ENCODE measurements at places on chromosomes 16 and 17. TPM values are rescaled to one million over a fixed set of nuclear protein-coding genes. Genes with fewer than 3 reads are reported as not detected.

Gene CARD14
- total RNA-seq = 1.1 TPM

DNA sequence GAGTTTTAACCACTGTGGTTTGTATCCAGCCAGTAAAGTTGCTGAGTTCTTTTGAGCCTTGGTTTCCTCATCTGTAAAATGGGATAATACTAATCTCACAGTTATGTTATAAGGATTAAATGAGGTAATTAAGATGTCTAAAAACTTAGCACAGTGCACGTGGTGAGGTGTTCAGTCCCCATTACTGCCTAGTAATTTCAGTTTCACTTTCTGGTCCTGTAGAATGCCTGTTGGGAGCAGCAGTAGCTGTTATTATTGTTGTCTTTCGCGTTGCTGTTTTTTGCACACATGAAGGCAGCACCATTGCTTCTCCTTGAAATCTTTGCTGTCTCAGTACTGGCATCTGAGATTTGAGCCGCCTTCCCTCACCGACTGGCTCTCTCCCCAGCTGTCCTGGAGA, 182.4 kb downstream of the DNAH9 start:
- no peaks in the 10 kb centered on the region for H3K4me1 ChIP-seq
- no peak for DNase-seq
- H3K4me3 ChIP-seq = no peak overlapping the region
- no peaks in the 10 kb centered on the region for H3K36me3 ChIP-seq
- H3K27me3 ChIP-seq = no peaks in the 10 kb centered on the region

DNA sequence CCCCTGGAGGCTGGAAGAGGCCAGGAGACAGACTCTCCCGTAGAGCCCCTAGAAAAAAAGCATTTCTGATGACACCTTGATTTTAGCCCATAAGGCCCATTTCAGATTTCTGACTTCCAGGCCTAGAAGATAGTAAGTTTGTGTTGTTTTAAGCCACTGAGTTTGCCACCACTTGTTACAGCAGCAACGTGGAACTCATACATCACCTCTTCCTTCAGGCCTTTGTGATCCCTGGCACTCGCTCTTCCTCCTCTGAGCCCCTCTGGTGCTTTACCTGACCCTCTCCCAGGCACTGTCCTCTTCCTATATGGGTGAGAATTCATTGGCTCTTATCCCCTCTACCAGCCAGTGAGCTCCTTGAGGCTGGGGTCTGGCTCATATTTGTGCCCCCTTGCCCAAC, 18.7 kb upstream of the KRT19 start:
- H3K27me3 ChIP-seq = no peaks in the 10 kb centered on the region
- H3K4me3 ChIP-seq = no peak overlapping the region
- no peaks in the 10 kb centered on the region for H3K36me3 ChIP-seq
- no peak for DNase-seq
- no peak overlapping the region for H3K27ac ChIP-seq
- H3K4me1 ChIP-seq = peaks cover 14% of the 10 kb centered on the region

Gene PRRT2
- 2.7 TPM for total RNA-seq

DNA sequence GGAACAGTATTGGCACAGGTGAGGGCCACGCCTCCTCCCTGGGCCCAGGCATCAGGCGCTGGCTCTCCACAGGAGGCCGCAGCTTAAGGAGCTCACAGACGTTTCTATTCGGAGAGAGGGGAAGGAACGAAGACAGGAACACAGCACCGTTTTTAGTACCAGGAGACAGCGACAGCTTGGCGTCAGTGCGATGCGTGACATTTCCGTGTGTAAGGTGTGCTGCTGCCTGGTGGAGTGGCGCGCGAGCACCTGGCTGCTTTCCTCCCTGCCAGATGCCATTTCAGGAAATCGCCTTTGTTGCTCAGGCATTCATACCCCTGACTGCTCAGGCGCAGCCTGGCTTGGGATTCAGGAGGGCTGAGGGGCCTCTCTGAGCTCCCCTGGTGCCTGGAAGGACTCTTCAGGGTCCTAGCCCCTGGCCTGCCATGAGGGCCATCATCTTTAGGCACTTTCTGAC, 367.5 kb downstream of the CPPED1 start:
- no peaks in the 10 kb centered on the region for H3K27me3 ChIP-seq
- no peaks in the 10 kb centered on the region for H3K36me3 ChIP-seq
- H3K27ac ChIP-seq = no peak overlapping the region
- H3K4me3 ChIP-seq = no peak overlapping the region
- DNase-seq = no peak

DNA sequence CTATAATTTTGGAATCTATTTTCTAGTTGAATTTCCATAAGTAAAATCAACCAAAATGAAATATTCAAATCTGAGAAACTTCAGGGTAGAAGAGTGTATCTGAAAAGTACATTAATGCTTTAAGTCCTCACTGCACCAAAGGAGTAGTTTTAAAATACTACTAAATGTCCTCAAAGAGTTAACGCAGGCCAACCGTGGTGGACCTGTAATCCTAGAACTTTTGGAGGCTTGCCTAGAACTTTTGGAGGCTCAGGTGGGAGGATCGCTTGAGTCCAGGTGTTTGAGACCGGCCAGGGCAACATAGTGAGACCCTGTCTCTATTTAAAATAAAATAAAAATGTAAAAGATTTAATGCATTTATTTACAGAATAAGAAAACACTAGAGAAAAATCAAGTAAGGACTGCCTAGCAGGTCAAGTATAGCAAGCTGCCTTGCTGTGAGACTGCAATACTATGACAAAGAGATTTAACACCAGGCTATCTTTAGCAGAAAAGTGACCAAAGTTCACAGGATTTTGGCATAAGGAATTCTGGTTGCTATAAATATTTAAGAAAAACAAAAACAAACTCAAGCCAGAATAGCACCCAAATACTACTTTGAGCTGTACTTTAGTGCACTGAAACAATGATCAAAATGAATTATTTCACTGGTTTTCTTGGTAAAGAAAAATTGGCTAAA, 41.0 kb downstream of the CHCT1 start:
- DNase-seq = no peak
- H3K27ac ChIP-seq = no peak overlapping the region
- peaks cover 82% of the 10 kb centered on the region for H3K36me3 ChIP-seq
- no peak overlapping the region for H3K4me3 ChIP-seq
- H3K4me1 ChIP-seq = peaks cover 9% of the 10 kb centered on the region

GRCh38 chr16:89561884-89562599, 1.6 kb downstream of the RPL13 start:
- no peak for DNase-seq
- H3K27ac ChIP-seq = no peak overlapping the region

GRCh38 chr16:49625311-49626065, 230.4 kb downstream of the ZNF423 start:
- H3K4me3 ChIP-seq = no peak overlapping the region
- DNase-seq = no peak
- H3K27ac ChIP-seq = no peak overlapping the region
- H3K4me1 ChIP-seq = no peaks in the 10 kb centered on the region
- H3K36me3 ChIP-seq = no peaks in the 10 kb centered on the region
- no peaks in the 10 kb centered on the region for H3K27me3 ChIP-seq

- peak overlapping the region; percentile 94 for H3K27ac ChIP-seq
- H3K4me3 ChIP-seq = peak overlapping the region; percentile 77
- H3K36me3 ChIP-seq = peaks cover 20% of the 10 kb centered on the region
- DNase-seq = peak; percentile 87
- peaks cover 49% of the 10 kb centered on the region for H3K4me1 ChIP-seq
- H3K27me3 ChIP-seq = no peaks in the 10 kb centered on the region
Measured at GRCh38 chr17:28744104-28744971, 527 bp downstream of the TRAF4 start.

- DNase-seq = no peak
- no peak overlapping the region for H3K27ac ChIP-seq
- H3K4me1 ChIP-seq = no peaks in the 10 kb centered on the region
- no peaks in the 10 kb centered on the region for H3K36me3 ChIP-seq
- H3K27me3 ChIP-seq = no peaks in the 10 kb centered on the region
- no peak overlapping the region for H3K4me3 ChIP-seq
Measured at GRCh38 chr17:76207275-76208059, 32.8 kb downstream of the RNF157 start.

Gene RAB11FIP4
- total RNA-seq = 13.5 TPM

GRCh38 chr17:37750768-37751475, 6.1 kb upstream of the HNF1B start:
- no peaks in the 10 kb centered on the region for H3K4me1 ChIP-seq
- H3K36me3 ChIP-seq = no peaks in the 10 kb centered on the region
- H3K27me3 ChIP-seq = peaks cover 17% of the 10 kb centered on the region
- DNase-seq = no peak
- no peak overlapping the region for H3K4me3 ChIP-seq
- no peak overlapping the region for H3K27ac ChIP-seq

Gene NPIPA2
- 5.9 TPM for total RNA-seq

Gene ABCC3
- total RNA-seq = 65.4 TPM
